ENCODE measurements at places on chromosomes 7 and 10.

DNA sequence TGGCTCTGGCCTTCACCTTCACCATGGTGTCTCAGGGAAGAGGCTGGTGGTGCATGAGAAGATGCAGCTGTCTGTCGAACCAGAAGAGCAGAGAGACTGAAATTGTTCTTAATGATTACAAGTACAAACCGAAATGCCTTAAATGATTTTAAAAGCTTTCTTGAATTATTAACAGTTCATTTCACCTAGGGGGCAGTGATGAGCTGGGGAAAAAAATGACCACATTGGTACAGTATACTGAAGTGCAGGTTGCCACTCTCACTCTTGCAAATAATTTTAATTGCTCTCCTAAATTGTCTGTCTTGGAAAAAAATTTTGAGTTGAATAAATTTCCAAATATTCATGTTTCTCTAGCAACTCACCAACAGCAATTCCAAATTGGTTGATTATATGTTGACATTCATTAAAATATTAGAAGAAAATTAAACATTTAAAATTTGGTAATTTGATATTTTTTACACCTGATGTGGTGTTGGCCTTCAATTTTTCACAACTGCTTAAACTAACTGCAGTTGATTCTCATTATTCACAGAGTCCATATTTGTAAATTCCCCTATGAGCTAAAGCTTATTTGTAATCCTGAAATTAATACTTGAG, 692.6 kb downstream of the ZWINT start:
- DNase-seq: peak; percentile 4

- no peak for DNase-seq
Observed at GRCh38 chr10:19828278-19829049, 12.2 kb downstream of the PLXDC2 start.

DNA sequence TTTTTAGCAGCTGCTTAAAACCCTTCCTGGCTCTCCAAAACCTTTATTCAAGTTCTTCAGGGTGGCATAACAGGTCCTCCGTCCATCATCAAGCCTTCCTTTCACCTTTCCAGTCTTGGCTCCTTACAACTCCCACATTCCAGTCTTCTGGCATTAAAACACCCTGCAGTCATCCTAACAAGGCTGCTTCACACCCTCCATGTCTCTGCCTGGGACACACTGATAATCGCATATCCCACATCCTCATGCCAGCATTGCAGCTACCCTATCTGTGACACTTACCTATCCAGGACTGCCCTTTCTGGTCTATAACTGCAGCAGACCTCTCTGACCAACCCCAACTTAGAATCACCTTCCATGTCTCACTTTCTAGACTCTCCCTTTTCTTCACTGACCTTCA, 2.6 kb upstream of the TLL2 start:
- DNase-seq: no peak

GRCh38 chr10:44853148-44853734, 57.9 kb upstream of the TMEM72 start:
- DNase-seq: no peak

- DNase-seq: no peak
Observed at GRCh38 chr7:117791877-117792780, 81.1 kb downstream of the CTTNBP2 start.

DNA sequence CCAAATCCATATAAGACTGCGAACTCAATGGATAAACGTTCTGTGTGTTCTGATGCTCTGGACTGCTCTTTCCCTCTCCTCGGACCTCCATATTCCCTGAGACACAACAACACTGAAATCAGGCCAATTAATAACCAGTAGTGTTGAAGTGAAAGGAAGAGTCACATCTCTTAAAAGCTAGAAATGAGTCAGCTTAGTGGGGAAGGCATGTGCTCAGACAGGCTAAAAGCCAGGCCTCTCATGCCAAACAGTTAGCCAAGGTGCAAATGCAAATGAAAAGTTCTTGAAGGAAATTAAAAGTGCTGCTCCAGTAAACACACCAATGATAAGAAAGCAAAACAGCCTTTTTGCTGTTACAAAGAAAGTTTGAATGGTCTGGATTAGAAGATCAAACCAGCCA, 29.3 kb downstream of the TNS3 start:
- DNase-seq: no peak

All from activated CD4-positive, alpha-beta T cell treated with anti-CD3 and anti-CD28 coated beads, Interleukin-2, Interleukin-4, amounts not matched to agents 100 ng/mL and 50 ng/mL, durations not matched to agents 16 hours and 8 hours (primary cell).